Stimulated activated CD8-positive, alpha-beta memory T cell treated with anti-CD3 and anti-CD28 coated beads, Interleukin-4, amount 100 ng/mL, for 1 hour (primary cell): ENCODE measurements at places on chromosomes 1 and 21.
A peak's percentile ranks its signal among the peaks of the same experiment; 100 is the strongest.

DNA sequence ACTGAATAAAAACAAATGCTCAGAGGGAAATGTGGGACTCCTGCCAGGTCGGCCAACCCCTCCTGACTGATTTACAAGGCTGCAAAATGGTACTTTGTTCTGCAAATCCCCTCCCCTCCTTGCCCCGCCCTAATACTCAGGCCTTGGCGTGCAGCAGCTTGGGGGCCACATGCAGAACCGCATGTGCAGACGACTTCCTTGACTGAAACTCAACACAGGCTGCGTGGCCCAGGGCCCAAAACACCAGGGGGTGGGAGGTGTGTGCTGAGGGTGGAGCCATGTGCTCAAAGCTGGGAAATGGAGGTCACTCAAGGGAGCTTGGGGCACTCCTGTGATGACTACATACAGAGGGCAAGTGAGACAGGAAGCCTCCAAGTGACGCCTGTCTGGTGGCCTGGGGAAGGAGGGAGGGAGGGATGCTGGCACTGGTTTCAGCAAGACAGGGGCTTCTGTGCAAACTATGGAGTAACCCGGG lies 87.2 kb downstream of the MRPL37 start:
- peak; percentile 7 for DNase-seq

- no peak for DNase-seq
Measured at GRCh38 chr1:41809692-41810091, 109.0 kb downstream of the HIVEP3 start.

DNA sequence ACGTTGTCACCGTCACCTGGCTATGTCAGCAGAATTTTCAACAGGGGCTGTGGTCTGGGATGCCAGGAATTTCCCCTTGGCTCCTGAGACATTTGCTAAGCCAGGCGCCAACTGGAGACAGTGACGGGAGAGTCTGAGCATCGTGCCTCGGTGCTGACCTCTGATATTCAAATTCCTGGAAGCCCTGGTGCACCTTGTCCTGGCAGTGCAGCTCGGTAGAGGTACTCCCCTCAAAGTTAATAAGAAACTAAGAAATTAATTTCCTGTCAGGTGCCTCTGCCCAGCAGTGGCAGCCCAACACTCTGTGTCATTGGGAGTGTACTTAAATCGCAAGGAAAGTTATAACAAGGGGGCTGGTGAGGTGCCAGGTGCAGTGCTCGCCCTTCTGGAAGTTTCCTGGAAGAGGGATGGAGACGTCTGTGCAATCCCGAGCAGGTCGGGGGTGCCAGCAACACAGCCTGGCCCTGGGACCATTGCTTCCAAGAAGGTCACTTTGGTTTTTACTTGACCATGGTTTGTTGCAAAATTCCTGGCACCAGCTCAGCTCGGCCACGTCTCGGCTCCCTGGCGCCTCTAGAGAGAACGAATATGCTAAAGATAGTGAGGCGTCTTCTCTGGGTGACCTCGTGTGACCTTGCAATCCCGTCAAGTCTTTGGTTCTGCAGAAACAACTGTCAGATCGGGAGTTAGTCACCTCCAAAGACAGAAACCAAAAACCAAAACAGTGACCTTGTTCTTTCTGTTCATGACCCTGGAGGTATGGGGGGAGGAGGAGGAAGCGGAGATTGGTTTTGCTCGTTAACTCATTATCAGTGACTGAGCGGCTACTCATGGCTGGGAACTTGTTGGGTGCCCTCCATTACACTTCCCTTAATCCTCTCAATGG lies 149.5 kb upstream of the VAMP3 start:
- no peak for DNase-seq

DNA sequence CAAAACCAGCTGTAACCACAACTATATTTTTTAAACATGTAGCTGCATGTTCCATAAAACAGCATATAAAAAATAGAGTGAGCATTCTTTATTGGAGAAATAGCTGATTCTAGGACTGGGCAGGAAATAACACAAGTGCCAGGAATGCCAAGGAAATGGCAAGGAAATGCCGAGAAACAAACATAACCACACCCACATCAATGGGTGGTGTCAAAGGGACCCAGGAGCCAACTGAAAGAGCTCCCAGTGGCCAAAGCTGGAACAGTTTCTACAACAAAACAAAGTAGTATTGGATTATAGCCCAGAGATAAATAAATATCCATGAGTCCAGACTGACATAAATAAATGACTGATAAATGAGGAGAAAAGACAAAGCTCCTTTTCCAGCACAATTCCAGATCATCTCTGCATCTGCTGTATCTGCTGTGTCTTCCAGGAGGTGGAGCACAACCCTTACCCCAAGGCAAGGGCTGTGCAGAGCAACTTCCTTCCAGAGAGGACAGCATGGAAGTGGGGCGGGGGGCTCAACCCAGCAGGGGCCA lies 28.1 kb downstream of the ADARB1 start:
- no peak for DNase-seq

- DNase-seq = peak; percentile 39
Measured at GRCh38 chr1:235417086-235417697, 50.0 kb downstream of the TBCE start.

DNA sequence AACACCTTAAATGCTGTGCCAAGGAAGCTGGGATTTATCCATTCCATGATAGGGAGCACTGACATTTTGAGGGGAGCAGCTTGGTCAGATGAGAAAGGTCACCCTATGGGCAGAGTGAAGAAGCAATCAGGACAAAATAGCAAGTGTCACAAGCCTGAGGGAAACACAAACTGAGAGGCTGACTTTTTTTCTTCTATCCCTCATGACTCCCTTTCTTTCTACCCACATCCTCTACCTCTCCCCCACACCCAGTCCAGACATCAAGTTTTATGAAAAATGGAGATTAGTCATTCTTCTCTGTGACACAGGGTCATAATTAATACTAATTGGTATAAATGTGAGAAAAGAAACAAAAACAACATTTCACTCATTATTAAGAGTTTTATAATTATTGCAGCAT lies 103.1 kb downstream of the SLC25A24 start:
- DNase-seq = no peak
